ENCODE measurements at places on chromosomes 2 and 18.

GRCh38 chr2:100861340-100861739 lies 41.4 kb downstream of the NPAS2 start:
- no peak for DNase-seq

GRCh38 chr2:151851761-151852160 lies 23.5 kb upstream of the ARL5A start:
- DNase-seq = peak; percentile 32

- DNase-seq = no peak
Measured at GRCh38 chr2:23410596-23410995, 25.6 kb downstream of the KLHL29 start.

GRCh38 chr2:151634736-151635467 lies 99.4 kb downstream of the NEB start:
- peak; percentile 54 for DNase-seq

DNA sequence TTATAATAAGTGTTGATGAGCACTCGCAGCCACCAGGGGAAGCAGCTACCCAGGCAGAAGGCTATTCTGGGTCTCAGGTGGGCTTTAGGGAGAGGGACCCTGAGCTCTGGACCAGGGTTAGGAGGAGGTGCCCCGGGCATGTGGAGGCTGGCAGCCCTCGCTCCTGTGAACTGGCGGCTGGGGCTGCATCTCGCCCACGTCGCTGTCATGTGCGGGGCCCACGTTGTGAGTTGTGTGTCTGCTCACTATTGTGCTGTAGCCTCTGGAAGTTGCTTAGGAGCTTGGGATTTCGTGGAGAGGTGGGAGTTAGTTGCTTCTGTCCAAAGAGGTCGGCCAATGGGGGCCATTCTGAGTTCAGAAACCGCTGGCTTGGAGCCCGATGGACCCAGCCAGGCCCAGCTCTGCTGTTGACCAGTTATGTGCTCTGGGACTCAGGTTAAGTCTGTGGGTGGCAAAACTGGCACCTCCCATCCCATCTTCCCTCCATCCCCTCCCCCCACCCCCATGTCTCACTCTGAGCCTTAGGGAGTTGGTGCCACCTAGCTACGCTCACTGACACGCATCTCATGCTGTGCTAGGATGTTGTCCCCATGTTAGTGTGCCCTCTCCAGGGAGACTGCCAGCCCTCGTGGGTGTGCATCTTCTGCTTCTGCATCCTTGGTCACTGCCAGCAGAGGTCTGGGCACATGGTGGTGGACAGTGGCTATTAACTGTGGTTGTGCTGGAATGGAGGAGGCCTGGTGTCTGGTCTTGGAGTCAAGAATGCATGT lies 18.5 kb downstream of the RRM2 start:
- DNase-seq = no peak

DNA sequence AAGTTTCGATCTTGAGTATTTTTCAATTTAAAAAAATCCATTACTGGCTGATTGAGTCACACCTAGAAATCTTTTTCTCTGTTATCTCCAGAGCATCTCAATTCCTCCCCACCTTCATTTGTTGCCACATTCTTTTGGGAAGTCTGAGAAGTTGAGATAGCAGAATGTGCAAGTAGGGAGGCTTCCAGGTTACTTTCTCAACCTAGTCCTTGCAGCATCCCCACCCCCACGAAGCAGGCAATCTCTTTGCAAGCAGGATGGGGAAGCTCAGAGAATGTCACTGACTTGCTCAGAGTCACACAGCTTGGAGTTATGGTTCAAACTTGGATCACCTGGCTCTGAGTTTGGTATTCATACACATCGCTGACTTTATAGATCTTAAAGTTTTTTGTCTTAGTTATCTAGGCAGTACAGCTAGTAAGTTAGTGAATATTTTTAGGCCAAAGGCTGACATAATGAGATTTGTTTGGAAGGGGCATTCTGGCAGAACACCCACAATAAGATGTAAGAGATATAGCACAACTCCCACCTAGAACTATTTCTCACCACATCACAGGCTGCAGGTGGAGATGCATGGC lies 25.9 kb upstream of the LCLAT1 start:
- no peak for DNase-seq

DNA sequence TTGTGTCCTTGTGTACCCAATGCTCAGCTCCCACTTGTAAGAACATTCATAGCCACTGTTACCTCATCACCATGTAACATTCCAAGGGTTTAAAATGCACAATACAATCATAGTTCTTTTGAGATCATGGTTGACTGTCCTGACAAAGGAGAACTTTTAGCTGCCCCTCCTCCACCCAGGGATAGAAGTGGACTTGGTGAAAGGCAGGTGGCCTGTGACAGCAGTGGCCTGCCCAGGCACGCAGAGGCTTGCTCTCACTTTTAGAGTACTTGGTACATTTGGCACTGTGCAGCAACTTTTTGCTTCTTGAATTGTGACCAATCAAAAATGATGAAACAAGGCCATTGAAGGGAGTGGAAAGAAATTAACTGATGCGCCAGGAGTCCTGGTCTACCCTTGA lies 108.7 kb downstream of the ANKRD44 start:
- no peak for DNase-seq

DNA sequence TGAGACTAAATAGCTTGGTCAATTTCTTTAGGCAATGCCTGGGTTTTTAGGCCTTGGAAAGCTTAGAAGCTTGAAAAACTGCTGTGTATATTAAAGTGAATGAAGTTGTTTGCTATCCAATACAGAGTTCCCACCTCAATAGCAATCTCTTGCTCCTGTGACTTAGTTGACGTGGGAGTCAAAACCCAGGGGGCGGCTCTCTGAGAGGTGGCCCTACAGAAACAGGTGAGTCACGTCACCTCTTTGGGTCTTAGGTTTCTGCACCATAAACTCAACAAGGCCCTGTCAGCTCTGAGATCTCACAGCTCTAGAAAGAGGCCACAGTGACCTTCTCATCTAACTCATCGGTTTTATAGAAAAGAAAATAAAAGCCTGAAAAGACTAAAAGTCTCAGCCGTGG lies 79.6 kb downstream of the ADD2 start:
- no peak for DNase-seq

DNA sequence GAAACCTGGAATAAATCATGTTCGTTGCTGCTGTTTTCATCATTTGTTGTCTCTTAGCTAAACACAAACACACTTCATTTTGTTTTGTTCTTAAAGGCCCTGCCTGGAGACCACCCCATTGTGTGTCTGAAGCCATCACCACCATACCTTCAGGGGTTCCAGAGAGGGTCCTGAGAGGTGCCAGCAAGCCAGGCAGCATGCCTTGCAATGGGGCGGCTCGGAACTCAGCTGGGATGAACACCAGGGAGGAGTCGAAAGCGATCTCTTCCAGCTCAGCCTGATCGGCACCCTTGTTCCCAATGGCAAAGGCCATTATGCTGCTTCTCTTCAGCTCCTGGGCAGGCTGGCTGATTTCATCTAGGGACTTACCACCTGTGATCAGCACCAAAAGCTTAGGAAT lies 33.2 kb downstream of the COL6A3 start:
- no peak for DNase-seq

GRCh38 chr2:207759890-207760289 lies 9.8 kb downstream of the FZD5 start:
- DNase-seq = no peak

DNA sequence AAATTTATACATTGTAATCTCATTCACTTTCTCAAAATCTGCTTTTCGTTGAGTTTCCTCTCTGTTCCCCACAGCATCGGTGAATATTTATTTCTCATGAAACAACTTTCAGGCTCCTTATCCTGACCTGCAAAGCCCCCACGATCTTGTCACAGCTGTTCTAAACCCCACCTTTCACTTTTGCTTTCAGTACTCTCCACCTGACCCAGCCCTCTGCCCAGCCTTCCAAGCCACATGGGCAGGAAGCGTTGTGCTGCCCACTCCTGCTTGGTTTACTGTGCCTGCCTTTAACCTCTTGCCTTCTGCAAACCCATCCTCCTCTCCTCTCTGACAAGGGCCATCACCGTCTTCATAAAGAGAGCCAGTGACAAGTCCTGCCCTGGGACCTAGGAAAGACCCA lies 262.5 kb downstream of the GALR1 start:
- DNase-seq = no peak

DNA sequence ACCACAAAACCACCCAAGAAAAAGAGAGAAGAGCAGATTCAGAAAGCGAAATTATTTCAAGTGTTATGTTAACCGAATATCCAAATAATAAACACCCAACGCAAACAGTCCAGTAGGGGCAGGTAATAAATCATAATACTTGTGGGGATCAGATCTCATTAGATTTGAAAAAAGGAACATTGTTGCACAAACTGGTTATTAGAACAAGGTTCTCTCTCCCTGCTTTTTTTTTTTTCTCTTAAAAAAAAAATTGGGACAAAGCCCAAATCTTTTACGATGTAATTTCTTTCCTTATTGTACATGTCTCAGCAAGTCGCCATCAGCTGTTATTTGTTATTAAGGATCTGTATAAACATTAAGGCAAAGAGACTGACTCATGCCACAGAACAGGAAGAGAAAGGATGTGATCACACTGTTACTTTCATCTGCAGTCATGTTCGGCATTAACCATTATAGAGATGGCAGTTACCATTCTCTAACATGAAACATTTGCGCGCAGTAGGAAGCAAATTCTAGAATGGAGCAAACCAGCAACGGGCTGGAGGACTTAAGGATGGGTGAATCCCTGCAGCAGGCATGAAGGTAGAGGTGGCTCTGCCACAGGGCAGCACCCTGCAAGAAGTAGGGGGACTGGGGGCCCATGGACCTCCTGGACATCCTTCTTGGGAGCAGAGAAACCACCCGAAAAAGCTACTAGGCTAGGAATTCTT lies 42.0 kb downstream of the EPHA4 start:
- peak; percentile 64 for DNase-seq

DNA sequence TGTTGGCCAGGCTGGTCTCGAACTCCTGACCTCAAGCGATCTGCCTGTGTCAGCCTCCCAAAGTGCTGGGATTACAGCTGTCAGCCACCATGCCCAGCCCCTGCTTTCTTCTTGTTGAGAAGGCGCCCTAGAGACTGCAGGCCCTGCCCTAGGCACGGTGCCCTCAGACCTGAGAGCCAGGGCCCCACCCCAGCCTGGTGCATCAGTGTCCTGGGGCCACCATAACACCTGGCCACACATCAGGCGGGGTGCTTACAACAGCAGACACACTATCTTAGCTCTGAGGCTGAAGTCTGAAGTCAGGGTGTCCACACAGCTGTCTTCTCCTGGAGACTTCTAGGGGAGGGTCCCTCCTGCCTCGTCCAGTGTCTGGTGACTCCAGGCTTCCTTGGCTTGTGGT lies 120.6 kb downstream of the NDUFA10 start:
- no peak for DNase-seq

GRCh38 chr2:197159661-197160211 lies 150.8 kb downstream of the ANKRD44 start:
- peak; percentile 94 for DNase-seq

DNA sequence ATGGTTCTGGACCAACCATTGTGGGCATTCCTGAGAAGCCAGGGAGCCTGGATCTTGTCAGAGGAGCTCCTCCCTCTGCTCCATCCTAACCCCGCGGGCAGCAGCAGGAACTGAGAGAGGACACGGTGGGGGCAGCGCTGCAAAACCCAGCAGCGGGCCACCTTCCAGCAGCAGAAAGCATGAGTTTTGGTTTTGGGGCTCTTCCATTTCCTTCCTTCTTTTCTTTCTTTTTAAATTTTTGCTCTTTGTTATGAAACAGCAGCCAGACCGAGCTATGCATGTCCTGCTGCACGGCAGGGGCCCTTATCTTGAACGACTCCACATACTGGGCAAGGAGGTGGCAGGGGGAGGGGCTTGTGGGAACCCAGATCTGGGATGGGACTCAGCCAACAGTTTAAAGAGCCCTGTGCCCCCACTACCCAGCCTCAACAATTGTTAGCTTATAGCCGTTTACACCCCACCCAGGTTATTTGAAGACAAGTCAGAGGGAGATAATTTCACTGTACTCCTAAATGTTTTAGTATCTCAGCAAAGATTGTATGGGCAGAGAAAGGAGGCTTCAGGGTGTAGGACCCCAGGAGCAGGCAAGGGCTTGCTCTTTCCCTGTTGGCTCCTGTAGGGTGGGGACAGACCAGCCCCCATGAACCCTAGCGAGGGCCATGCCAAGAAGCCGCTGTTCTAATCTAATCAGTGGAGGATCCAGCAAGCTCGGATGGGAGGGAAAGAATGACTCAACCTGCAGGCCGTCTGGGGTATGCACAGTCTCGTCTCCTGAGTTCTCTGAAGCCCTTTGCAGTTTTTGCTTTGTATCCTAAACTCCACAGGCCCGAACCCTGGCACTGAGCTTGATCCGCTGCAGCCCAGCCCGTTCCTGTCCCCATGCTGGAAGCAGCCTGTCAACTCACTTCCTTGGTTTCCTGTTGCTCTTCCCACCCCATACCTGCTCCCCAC lies 75.3 kb downstream of the LRRFIP1 start:
- DNase-seq = peak; percentile 78

DNA sequence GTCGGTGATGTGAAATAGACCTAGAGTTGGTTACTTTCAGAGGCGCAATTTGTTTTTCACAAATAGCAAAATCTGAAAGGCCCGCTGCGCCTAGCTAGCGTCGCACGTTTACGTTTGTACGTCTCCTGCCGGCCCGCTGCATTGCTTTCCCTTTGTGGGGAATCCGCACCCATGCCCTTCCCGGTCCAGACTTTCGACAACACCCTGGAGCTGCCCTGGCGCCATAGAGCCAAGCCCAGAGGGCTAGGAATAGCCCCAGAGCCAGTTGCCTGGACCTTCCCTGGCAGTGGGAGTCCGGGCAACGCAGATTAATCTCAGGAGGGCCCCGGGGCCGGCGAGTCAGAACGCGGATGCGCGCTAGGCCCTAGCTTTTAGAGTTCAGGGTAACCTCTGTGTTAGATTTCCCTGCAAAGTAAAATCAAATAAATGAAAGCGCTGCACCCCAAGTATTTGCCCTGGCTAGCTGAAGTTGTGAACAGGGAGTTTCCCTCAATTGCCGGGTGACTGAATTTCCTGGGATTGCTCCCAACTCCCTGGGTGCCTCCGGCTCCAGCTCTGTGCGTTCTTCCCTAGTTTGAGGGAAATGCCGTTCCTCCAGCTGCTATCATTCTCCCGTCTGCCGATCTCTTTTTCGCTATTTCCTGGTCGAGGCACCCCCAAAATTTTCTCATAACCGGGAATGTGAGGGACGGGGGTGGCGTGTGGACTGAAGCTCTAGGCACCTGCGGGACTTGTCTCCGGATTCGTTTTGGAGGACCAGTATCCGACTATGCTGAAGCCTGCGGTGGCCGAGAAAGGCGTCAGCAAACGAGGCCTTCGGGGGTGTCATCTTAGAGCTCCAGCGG lies 1.2 kb upstream of the EN1 start:
- peak; percentile 54 for DNase-seq

DNA sequence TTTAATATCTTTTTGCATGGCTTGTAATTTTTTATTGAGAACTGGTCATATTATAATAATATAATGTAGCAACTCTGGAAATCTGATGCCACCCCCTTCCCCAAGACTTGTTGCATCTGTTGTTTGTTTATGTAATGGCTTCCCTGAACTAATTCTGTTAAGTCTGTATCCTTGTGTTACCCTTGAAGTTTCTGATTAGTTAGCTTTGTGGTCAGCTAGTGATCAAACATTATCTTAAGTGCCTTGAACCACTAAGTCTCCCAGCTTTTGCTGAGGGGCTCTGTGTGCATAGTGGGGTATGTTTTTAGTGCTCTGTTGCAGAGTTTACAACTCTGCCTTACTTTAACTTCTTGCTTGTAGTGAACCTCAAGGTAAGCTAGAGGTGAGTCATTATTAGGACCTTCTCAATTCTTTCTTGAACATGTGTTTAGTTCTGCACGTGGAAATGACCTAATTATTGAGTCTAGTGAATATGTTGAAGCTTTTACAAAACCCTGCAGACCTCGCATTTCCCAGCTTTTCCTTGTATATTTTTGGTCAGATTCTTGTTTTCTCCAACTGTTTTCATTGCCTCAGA lies 24.8 kb downstream of the SMCHD1 start:
- no peak for DNase-seq

- DNase-seq = no peak
Measured at GRCh38 chr2:124025891-124026434, 876 bp downstream of the CNTNAP5 start.

GRCh38 chr18:22279741-22280452 lies 110.5 kb downstream of the GATA6 start:
- peak; percentile 26 for DNase-seq

Data from fibroblast of skin of back (primary cell).